ENCODE measurements at places on chromosomes 2 and 18.
A peak's percentile ranks its signal among the peaks of the same experiment; 100 is the strongest.

GRCh38 chr2:219252570-219252899 is 508 bp upstream of the TUBA4B start:
- no peak for DNase-seq

GRCh38 chr18:44763327-44763726 is 82.6 kb downstream of the SETBP1 start:
- DNase-seq: no peak

- DNase-seq: no peak
Measured at GRCh38 chr18:35876243-35876642, 96.2 kb upstream of the RMP24 start.

DNA sequence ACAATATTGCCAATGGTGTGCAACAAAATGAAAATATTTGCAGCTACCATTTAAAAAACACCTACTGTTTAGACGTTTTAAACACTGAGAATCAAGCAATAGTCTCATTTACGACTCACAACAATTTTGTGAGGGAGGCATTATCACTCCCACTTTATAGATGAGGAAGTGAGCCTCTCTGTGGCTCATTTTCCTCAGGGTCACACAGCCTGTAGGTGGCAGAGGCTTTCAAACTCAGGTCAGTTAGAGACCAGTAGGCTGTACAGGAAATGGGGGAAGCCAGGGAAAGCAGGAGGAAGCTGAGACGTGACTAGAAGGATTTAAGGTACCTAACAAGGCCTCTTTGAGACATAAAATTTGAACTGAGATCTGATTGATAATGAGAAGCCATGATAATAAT is 95.0 kb upstream of the ZNF521 start:
- no peak for DNase-seq

DNA sequence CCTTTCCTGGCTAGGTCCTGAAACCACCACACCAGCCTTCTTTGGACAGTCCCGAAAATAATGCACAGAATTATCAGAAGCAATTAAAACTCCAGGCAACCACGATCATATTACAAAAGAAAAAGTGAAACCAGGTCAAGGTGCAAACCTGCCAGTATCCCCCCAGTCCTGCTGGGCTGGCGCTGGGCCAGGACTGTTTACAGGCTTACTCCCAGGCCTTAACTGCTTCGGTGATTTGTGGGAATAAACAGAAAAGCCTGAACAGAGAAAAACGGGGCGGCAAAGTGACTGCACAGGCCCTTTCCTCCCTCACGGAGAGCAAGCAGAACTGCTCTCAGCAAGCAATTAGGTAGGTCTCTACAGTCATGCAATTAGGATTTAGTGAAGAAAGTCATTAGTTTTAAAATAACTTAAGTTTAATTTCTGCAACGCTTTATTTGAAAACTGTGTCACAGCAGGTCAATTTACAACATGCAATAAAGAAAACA is 1.3 kb downstream of the HDAC4 start:
- DNase-seq: no peak

DNA sequence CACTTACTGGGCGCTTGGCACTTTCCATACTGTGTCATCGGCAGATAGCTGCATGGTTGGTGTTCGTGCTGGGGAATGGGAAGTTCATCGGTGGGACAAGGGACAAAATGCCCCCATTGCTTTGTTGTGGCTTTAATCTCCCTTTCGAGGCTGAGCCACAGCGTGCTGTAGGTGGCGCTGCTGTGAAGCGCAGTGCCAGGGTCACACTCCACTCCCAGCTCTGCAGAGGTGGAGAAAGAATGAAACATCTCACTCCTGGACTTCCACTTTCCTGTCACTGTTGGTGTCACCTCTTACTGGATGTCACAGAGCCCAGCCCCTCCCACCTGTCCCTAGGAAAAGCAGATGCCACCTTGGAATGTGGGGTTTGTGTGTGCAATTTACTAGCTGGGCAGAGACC is 8.7 kb downstream of the TYMS start:
- no peak for DNase-seq

- peak; percentile 38 for DNase-seq
Measured at GRCh38 chr18:45384137-45384961, 230.9 kb upstream of the SLC14A2 start.

DNA sequence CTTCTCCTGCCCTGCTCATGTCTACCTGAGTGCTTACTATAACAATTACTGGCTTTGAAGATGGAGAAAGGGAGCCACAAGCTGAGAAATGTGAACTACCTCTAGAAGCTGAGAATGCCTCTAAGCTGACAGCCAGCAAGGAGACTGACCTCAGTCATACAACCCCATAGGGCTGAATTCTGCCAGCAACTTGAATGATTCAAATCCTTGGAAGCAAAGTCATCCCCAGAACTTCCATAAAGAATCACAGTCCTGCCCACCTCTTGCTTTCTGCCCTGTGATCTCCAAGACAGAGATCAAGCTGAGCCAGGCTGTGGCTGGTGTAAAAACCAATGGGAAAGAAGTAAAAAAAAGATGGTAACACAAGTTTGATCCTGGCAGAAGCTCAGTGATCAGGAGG is 288.2 kb upstream of the SPHKAP start:
- no peak for DNase-seq
